Lung (tissue), 17 donors: ENCODE measurements at places on chromosomes 11 and 22.

GRCh38 chr11:31711137-31711536 lies 100.0 kb downstream of the PAX6 start:
- no peak for DNase-seq

- DNase-seq: no peak
These were observed 49.9 kb upstream of the SOX6 start for GRCh38 chr11:16406226-16406625.

DNA sequence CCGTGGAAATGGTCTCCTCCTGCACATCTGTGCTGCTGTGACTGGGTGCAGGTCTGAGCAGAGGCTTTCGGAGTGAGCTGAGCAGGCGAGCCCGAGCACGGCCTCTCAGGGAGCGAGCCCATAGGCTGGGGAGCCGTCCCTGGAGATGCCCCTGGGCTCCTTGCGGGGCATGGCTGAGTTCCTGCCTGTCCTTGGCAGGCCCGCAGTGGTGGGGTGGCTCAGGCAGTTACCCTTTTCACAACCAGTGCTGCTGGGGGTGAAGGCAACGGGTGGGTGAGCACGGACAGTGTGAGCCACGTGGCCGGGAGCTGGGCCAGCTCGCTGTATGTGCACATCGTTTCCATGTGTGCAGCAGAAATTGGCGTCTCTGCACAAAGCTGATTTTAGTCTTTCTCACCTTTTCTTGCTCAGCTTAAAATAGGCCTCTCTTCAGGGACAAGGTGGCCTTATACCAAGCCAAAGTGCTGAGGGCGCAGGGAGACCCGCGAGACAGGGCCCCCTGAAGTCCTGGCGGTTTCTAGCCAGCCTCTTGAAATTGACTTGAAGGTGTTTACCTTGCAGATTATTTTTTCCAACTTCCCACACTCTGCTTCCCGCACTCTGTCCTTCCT lies at the start of gene TP53AIP1:
Gene TP53AIP1 (minus strand): TSS at position 55 of the 611 bp plus-strand sequence. CDS start 5,053 bp downstream, outside the sequence.
- DNase-seq: no peak

- DNase-seq: no peak
These were observed 68.3 kb upstream of the CRYBB3 start for GRCh38 chr22:25131198-25131887.

DNA sequence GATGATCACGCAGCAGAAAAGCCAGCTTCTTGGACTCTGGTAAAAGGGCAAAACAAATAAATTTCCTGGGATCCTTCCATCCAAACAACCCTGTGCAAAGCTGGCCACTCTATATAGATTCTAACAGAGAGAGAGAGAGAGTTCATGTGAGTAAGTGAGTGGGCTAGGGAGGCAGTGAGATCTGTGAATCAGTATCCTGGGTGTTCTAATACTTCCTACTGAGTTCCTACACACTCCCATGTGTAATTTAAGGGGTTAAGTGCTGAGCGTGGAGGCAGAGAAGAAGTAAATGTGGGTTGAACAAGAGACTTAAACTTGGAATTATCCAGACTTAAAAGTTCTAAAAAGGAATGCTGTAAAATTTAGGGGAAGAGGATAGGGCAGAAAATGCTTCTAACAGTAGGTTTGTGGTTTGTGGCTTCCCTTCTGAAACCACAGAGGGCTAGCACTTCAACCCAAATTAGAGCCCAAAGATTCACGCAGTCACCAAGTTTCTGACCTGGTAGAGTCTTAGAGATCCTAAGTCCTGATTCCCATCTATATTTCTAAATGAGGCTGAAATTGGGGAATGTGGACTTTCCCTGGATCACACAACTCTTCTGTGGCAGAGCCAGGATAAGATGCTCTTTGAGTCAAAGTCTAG lies 413.9 kb downstream of the TENM4 start:
- no peak for DNase-seq
